Inflammatory macrophage treated with lipopolysaccharide for 1 hour (primary cell): ENCODE measurements at places on chromosomes 5 and 9.
A peak's percentile ranks its signal among the peaks of the same experiment; 100 is the strongest.

GRCh38 chr5:132787076-132787475 is 10.0 kb upstream of the SEPTIN8 start:
- no peak for DNase-seq

- no peak for DNase-seq
Measured at GRCh38 chr5:149271716-149272563, at the start of gene AFAP1L1. TSS of gene AFAP1L1 (plus strand) at chr5:149271859. CDS start at chr5:149271969, 110 bp downstream.

- no peak for DNase-seq
Measured at GRCh38 chr9:84504360-84504759, 163.8 kb upstream of the SLC28A3 start.

GRCh38 chr9:14441976-14442651 is 128.2 kb upstream of the NFIB start:
- DNase-seq, result no peak

GRCh38 chr9:87714819-87715218 is 11.1 kb upstream of the CTSL start:
- DNase-seq, result peak; percentile 66

GRCh38 chr9:77839459-77840140 is 191.5 kb upstream of the GNA14 start:
- no peak for DNase-seq

GRCh38 chr5:172410160-172410559 is 44.2 kb downstream of the SH3PXD2B start:
- DNase-seq, result peak; percentile 97

DNA sequence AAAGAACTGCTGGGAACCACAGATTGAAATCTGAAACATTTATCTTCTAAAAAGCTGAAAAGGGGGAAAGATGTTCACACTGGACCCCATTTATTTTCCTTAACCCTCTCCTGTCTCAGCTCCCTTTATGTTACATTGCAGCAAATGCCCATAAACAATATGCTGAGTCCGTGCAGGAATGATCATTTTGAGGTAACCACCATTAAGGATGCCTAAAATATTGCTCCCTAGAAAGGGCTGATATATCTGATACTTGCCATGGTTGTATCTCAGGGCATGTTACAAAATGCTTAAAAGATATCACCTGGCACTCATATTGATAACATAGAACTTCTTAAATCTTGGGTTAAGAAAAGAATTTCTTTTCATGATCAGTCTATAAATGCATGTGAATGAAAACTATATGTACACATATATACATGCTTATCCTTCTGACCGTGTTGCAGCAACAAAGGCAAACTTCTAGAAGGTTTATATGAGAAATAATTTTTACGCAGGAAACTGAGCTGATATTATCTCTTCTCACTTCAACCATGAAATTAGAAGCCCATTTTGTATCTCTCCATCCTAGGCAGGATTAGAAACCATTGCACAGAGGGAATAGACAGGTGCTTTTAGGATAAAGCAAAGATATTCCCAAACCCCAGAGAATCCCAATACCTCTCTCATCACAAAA is 362.7 kb upstream of the SLC30A5 start:
- DNase-seq, result no peak

- DNase-seq, result no peak
Measured at GRCh38 chr5:65882278-65882677, 44.1 kb upstream of the ERBIN start.

GRCh38 chr5:176412517-176413254 is 3.7 kb downstream of the CLTB start:
- DNase-seq, result no peak

- no peak for DNase-seq
Measured at GRCh38 chr9:80957801-80958200, 731.5 kb downstream of the TLE1 start.

DNA sequence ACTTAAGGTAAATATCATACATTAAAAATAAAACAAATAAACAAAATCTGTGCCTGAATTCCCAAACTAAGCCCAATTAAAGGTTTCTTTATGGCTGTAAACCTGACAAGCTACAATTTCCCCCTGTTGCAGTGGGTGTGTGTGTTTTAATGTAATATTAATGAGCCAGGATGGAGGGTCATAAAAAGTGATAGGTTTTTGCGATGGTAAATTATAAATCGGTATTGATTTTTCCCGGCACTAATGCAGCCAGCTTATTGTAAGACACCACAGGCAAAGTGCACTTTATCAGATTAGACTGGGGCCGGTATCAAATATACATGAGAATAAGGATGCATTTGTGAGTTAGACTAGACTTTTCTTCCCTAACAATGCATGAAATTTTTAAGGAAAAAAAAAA is 120.4 kb downstream of the EBF1 start:
- no peak for DNase-seq

DNA sequence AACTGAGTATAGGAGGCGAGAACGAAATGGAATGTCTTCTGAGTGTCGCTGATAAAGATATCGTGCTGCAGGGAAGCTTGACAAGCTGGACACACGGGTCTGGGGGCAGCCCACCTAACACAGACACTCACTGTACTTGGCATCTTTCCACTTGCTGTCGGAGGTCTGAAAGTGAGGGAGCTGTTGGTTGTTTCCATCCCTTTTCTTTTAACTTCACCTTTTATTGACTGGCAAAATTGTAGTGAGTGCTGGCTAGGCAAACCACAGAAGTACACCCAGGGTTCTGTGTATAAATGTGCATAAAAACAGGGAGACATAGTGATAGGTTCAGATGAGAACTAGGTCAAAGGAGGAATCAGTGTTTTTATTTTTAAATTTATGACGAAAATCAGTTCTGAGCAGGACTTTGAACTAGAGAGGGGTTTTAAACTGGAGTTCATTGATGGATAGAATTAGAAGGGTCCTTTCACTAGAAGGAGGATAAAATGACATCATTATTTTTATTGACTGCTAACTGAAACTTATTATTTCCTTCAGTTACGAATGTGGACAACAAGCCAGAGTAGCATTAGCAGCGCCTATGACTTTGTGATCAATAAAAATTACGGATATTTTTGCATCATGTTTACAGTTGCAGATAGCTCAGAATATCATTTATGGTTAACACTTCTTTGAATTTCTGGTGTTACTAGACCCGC is 817 bp downstream of the GAPVD1 start:
- no peak for DNase-seq

GRCh38 chr5:180400416-180400815 is 47.3 kb upstream of the GFPT2 start:
- no peak for DNase-seq

- DNase-seq, result peak; percentile 65
Measured at GRCh38 chr9:110975969-110976368, 62.3 kb downstream of the LPAR1 start.

- DNase-seq, result peak; percentile 28
Measured at GRCh38 chr9:21154018-21154608, 12.3 kb downstream of the IFNA21 start.

DNA sequence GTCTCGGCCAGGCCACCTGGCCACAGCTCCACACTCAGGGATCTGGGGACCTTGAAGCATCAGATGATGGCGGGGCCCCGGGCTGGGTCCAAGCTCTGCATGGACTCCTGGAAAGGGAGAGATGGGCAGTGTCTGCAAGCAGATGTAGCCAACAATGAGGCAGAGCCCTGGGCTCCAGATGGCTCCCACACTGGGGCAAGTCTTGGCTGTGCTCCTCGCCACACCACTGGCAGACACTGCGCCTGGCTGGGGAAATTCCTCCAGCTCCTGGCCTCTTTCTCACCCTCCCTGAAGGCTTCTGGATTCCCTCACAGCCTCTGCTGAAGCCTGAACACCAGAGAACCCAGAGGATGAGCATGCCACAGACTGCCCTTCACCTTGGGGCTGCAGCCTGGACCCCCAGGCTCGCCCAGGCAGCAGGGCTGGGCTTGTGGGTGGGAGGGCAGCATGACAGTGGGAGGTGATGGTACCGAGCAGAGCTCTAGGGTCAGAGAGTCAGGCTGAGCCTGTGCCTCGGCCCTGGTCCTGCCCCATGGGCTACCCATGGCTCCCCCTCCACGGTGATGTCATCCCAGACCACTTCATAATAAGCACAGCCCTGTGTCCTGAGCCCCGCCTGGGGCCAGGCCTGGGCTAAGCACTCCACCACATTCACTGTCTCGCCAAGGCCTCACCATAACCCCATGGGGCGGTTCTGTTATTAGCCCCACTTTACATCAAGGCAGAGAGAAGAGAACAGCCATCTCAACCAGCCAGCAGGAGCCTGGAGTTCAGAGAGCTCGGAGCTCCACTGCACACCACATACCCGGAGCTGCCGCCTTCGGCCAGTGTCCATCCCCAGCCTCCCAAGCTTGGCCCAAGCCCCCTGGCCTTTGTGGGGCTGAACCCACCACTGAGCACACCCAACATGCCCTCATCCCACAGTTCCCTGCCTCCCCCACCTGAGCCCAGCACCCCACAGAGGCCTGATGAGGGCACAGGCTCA is 62.2 kb upstream of the ADAMTS2 start:
- DNase-seq, result no peak

GRCh38 chr9:82491604-82492003 is 503.0 kb downstream of the SPATA31D1 start:
- DNase-seq, result no peak

DNA sequence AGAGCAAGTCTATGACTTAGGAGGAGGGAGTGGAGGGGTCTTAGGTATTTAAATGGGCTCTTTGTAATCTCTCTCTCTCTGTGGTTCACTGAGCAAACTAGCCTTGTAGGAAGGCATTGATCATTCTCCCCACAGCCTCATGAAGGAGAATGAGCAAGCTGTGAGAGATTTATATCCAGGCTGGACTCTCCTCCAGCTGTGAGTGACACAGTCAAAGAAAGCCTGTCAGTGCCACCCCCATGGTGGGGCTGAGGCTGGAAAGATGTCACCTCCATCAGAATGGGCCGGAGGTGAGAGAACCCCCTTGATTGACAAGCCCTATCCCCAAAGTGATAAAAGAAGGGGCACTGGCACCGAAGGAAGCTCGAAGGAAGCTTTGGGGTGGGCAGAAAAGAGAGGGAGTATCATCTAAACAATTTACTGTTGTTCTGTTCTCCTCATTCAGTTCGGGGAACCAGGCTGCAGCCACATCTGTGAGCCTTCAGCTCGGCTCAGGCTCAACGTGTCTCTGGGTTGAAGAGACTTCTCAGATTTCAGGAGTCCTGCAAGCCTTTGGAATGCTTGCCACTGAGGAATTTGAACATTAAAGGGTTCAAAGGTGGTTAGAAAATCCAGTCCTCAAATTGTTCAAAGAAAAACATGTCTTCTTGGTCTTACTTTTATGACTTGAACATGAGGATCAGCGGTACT is 538.2 kb upstream of the ZNF462 start:
- DNase-seq, result no peak

DNA sequence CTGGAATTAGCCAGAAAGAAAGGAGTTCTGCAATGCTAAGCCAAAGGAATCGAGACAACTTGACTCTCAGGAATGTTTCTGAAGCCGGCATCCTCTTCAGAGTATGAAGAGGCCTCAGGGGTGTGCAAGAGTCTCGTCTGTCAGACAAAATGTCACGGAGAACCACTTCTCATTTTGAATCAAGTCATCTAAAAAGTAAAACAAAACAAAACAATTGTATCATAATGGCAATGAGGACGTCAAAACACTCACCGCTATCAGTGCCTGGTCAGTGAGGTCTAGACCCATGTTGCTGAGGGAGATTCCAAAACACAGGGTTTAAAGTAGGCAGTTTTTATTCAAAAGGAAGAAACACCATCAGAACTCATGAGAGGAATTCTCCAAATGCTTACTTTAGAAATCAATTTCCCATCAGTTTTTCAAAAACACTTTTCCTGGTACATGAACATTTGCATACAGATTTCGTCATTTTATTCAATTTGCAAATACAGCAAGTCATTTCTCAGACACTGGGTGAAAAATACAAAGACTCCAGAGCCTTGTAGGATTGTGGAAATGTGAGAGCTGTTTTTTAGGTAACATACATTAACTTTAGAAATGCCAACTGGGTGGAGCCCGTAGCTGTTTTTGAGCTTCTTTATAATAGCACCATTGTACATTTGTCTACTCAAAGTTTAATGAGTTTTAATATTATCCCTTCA is 89.5 kb upstream of the MAP3K1 start:
- DNase-seq, result peak; percentile 39

DNA sequence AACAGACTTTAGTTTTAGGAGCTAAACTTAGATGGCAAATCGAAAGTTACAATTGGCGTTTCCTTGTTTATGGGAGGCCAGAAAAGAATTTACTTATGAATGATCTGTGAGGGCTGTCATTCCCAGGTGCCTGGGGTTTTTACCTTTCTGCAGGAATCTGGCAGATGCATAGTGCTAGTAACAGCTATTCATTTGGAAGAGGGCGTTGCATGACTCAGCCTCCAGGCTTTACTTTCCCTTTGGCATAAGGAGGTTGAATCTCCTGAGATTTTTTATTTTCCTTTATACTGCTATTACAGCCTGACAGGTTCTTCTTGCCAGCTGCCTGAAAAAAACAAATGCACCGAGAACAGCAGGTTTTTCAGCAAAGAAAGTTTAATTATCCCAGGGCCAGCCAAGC is 30.0 kb downstream of the CARD6 start:
- no peak for DNase-seq

GRCh38 chr9:18866121-18866831 is 166.7 kb downstream of the SAXO1 start:
- no peak for DNase-seq

GRCh38 chr5:102796009-102796408 is 40.9 kb downstream of the PAM start:
- DNase-seq, result no peak

GRCh38 chr9:37667706-37668105 is 17.0 kb downstream of the FRMPD1 start:
- no peak for DNase-seq

DNA sequence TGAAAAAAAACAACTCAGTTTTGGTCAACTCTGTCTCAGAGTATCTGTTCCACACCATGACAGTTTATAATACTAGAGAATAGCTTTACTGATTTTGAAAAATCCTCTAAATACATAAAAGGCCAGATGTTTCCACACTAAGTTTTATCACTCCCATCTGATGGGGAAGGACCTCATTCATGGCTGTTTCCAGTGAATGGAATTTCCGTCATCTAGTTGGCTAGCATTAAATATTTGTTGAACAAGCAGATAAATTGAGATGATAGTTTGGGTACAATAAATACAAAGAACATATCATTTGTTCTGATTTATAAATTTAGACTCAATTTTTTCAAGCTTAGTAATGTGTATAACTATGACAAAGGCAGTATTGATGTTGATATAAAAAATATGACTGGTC is 408.5 kb downstream of the PTPRD start:
- DNase-seq, result no peak

DNA sequence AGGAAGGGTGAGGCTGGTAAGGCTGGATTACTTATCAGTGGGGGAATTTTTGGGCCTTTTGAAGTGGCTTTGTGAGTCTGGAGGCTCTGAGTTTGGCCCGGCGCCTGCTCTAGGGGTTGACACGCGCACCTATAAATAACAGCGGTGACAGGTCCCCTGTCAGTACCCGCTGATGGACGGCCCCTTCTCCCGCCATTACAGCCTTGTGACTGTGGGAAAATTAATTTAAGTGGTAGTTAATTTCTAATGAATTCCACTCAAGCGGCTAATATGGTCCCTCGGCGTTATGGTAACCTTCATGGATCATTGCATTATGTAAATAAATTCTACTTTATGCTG is 16.5 kb downstream of the MRPL36 start:
- DNase-seq, result no peak

- no peak for DNase-seq
Measured at GRCh38 chr5:156846914-156847313, 3.2 kb upstream of the PPP1R2B start.

GRCh38 chr9:10260501-10260900 is 352.3 kb downstream of the PTPRD start:
- no peak for DNase-seq
